ENCODE measurements at places on chromosomes 3 and 15.

- no peak for DNase-seq
Measured at GRCh38 chr3:24160424-24161095, 215.5 kb downstream of the NR1D2 start.

DNA sequence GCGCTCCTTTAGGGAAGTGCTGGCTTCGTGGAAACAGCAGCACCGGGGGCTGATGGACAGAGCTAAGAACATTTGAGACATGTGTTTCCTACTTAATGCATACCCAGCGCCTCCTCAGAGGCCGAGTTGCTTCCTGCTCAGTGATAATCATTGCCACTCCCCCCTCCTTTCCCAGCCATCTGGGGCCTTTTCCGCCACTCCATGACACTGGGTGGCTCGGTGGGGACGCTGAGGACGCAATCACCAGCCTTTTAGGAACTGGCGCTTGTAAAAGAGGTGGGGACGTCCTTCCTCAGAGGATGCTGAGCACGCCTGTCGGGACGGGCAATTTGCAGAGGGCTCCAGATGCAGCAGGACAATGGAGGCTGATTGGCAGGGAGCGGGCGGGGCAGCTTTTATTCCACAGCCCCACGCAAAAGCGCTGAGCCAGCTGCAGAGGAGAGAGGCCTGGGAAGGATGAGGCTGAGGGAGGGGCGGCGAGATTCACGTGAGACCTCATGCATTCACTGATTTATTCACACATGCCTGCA, 22.2 kb upstream of the IQSEC1 start:
- no peak for DNase-seq

- peak; percentile 20 for DNase-seq
Measured at GRCh38 chr15:95454403-95455262, 875.9 kb upstream of the NR2F2 start.

GRCh38 chr3:37772773-37773354, 88.8 kb upstream of the CTDSPL start:
- no peak for DNase-seq

GRCh38 chr15:101396484-101397261, 92.8 kb downstream of the PCSK6 start:
- no peak for DNase-seq

DNA sequence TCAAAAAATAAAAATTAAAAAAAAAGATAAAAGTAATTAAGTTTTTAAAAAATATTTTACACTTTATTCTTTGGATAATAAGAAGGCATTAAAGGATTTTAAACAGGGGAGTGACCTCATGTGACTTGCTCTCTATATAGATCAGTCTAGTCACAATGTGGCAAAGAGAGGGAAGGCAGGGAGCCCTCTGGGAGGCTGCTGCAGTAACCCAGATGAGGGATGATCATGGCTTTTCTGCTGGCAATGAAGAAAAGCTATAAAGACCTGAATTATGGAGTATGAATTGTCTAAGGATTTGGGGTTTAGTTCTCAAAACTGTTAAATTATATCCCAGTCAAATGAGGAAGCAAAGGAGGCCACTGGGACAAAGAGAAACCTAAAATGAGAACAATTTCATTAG, 58.1 kb downstream of the SUMF1 start:
- DNase-seq = no peak

DNA sequence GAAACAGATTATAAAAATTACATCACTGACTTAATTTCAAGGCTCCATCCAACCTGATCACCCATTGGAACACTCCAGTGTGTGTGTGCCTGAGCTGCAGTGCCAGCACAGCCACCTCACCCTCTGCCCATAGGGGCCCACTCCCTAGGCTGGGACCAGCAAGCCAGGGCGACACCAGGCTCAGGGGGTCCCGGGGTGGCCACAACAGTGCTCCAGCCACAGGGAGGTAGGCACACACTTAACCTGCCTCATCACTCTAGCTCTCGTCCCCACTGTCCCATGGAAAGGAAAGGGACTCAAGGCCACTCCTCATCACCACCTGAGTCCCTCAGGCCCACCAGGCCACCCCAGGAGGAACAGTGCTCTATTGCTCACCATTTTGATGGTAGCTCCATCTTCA, 24.9 kb downstream of the ZXDC start:
- DNase-seq = no peak

- DNase-seq = no peak
Measured at GRCh38 chr3:34067536-34068051, 269.2 kb downstream of the PDCD6IP start.

DNA sequence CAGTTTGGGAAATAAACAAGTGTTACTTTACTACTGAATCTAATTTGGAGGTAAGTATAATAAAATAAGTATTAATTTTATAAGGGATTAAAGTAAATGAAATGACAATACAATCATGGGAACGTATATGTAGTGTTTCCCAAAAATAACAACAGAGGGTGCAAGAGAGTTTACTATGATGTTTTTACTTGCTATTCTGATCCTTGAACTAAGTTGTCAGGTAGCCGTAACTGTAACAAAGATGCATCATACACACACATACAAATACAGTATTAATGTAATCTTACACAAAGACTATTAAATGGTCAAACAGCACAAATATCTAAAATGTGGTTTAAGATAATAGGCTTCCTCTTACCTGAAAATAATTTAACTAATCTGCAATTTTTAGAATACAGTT, 311.4 kb downstream of the TBC1D5 start:
- DNase-seq = no peak

DNA sequence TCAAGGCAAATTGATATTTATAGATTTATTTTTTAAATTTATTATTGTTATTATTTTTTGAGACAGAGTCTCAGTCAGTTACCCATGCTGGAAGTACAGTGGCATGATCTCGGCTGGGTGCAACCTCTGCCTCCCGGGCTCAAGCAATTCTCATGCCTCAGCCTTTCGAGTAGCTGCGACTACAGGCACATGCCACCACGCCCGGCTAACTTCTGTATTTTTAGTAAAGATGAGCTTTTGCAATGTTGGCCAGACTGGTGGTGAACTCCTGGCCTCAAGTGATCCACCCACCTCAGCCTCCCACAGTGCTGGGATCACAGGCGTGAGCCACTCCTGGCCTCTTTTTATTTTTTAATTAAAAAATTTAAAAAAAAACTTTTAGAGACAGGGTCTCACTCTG, 19.0 kb downstream of the SPG21 start:
- no peak for DNase-seq

DNA sequence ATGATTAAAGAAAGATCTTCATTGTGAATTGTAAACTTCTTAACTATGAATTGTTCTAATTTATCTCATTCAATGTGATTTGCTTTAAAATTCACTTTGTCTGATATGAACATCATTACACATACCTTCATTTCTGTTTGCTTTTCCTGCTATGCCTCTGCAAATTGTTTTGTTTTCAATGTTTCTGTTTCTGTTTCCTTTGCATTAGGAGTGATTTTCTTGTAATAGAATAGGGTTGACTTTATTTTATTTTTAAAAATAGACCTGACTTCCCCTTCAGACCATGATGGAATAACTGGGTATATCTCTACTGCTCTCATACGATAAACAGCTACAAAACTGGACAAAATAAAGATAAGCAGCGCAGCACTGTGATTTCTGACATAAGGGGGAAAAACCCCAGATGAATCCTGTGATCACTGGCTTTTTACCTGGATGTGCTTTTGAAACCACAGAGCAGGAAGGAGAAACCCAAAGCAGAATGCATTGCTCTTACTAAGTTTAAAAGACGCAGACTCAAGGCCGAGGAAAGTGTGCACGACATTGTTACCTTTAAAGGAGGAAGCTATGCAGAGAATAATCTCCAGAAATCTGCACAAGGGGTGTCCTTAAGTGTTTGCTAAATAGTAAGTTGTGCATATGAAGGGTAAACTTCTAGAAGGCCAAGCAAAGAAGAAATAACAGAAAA, 420.2 kb downstream of the TBC1D5 start:
- no peak for DNase-seq

Data from HuH-7.5 (cell line).